Activated CD4-positive, alpha-beta T cell treated with anti-CD3 and anti-CD28 coated beads, Interleukin-2, amount 10 ng/mL, durations not matched to agents 7 days and 5 days (primary cell): ENCODE measurements at places on chromosomes 1 and 21. TPM values are rescaled to one million over a fixed set of nuclear protein-coding genes. Genes with fewer than 3 reads are reported as not detected.

- no peak for DNase-seq
These were observed 3.9 kb downstream of the PSMB2 start for GRCh38 chr1:35637401-35637809.

DNA sequence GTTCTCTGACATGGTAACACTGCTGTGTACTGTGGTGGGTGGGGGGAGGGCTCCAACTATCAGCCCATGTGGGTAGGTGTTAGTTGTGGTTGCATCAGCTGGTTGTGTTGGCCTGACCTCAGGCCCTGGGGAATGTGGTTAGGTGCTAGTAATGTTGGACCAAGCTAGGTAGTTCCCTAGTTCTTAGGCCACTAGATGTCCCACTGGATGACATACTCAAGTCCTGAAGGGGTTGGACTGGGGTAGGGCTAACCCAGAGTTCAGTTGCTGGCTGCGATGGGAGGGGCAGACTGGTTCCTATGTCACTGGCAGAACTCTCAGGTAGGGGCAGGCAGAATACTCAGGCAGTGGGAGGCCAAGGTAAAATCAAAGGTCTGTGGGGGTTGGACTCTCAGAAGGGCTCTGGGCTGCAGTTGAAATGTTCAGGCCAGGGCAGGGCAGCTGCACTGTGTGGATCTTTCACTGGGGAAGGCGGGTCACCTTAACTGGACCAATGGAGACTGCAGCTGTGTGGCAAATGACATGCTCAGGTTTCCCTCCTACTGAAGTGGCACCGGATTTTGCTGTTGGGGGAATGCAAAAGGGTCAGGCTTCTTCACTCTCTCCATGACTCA is 870.7 kb downstream of the LRRIQ3 start:
- DNase-seq, result no peak

The SAMD13 gene
- 0.15 TPM for total RNA-seq

DNA sequence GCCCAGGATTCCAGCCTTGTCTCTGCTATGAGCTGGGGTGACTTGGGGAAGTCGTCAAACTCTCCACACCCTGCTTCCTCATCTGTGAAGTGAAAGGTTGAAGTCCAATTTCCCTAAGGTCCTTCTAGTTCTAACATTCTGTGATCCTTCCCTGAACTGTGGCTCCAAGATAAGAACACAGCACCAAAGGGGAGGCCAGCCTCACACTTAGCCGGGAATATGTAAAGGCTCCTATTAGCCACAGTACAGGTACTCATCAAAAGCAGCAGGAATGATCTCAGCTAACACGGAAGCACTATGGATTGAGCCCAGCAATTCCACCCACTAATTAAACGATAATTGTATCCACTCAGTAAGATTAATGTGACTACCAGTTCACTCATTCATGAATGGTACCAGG is 4.0 kb downstream of the SLC30A10 start:
- no peak for DNase-seq

DNA sequence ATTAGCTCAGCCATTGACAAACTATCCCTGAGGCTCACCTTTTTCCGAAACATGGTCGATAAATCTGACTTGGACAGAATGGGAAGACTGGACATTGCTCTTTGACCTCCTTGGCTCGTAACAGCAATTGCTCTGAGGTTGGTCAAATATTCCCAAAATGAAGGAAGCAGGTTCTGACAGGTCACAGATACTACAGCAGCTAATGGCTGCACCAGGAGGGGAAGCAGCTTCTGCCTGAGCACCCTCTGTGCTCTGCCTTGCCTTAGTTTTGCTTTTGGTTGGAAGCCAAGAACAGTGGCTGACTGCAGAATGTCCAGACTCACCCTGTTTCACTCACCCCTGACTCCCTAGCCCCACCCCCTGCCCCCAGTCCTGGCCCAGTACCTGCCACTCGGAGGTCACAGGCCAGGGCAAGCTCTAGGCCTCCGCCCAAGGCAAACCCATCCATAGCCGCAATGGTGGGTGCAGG is 15.4 kb downstream of the ECHDC2 start:
- DNase-seq, result no peak

The CRP gene
- total RNA-seq, result not detected

GRCh38 chr1:165988275-165988674 is 160.9 kb downstream of the UCK2 start:
- DNase-seq, result no peak
